ENCODE measurements at places on chromosomes 7 and 10. TPM values are rescaled to one million over a fixed set of nuclear protein-coding genes. Genes with fewer than 3 reads are reported as not detected.

GRCh38 chr10:17527514-17528146 is 73.2 kb upstream of the ST8SIA6 start:
- no peak for DNase-seq

Gene GIMAP7
- 50.7 TPM for total RNA-seq

DNA sequence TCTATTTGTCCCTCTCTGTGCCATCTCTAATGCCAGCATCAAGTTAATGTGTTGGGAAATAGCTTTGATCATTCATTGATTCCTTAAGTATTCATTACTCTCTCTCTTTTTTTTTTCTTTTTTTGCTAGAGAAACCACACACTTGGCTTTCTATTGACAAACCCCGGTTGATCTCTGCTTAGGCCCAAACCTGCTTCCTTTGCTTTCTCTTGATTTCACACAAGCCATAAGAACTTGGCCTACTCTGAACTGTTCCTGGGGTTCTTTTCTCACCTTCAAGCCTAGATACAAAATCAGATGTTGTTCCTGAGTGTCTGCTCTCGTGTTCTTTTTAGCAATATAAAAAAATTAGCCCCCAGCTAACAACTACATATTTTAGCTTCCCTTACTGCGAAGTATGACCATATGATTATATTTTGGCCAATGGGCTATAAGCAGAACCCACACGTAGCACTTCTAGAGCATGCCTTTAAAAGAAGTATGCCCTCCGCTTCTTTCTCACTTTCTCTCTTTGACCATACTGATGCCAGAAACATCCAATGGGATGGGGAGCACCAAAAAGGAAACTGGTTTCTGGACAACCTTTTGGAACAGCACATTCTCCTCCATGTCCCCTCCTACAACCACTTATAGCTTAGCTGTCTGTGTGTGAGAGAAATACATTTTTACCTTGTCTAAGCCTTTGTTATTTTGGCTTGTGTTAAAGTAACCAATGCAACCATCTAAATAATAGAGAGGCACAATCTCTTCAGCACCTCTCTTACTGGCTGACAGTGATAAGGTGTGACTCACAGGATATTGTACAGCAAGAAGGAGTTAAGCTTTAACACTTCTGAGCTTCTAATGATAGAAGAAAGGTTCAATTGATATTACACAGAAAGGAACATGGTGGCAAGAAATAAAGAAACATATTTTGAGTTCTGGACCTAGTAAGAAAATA is 96.6 kb upstream of the LRRN3 start:
- DNase-seq = no peak

GRCh38 chr10:47027784-47028260 is 116.6 kb downstream of the PTPN20 start:
- no peak for DNase-seq

DNA sequence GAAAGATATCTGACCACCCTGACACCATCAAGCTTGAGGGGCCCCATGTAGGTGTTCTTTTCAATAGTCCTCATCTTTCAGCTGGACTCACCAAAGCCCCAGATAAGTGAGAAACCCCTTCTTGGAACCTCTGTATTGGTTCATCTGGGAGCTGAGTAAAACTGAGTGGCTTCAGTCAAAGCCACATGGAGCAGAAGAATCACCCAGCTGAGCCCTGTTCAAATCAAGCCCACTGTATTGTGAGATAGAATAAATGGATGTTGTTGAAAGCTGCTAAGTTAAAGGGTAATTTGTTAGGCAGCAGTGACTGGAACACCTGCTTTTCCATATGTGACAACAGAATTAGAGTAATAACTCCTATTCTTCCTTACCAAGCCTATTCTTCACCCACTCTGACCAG is 64.8 kb upstream of the SDK1 start:
- no peak for DNase-seq

DNA sequence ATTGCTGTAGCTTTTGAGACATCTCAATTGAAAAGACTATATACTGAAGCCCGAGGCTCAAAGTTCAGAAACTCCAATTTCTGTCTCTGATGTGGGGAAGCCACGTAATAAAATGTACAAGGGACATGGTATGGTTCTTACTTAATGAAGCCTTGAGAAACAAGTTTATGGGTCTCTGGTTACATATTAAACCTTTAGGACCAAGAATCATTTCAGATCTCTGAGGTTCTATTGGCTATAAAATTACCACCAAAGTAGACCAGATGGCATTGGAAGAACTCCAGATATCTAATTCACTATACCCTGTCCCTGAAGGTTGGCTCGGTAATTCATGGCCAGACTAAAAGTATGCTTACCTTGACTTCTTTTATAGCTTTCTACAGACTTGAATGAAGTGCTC is 23.7 kb downstream of the STAMBPL1 start:
- no peak for DNase-seq
